ENCODE measurements at places on chromosomes 2 and 18.

DNA sequence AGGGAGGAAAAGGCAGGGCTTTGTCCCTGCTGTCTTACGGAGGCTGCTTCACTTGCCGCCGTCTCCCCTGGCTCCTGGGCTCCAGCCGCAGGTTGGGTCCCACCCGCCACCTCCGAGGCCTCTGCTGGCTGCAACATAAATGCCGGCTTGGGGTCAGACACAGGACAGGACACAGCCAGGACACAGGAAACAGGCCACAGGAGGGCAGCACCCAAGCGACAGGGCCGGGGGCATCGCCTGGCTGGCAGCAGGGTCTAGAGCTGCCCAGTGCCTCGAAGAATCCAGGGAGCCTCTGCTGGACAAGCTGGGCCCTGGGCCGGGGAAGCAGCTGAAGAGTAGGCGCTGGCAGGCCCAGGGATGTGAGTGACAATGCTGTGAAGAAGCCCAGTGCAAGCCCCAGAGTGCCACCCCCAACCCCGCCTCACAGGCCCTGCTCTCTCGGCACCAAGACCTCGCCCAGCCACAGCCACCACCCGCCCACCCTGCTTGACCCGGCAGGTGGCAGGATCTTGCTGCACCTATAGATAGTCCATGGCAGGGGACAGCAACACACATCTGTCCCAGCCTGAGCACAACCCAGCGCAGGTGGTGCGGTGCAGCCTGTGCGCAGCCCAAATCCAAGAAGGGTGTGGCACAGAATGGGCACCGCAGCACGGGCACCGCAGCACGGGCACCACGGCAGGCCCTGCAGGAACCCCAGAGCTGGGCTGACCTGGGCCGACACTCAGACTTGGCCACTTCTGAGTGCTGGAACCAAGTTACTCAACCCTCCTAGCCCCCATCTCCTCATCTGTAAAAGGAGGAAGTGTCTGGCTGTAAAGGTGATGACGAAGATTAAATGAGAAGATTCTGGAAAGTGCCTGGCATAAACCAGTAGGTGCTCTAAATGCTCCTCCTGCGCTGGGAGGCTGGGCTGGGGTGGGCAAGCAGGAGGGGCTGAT lies 55.6 kb downstream of the BIN1 start:
- DNase-seq: no peak

GRCh38 chr2:214706986-214707385 lies 102.5 kb downstream of the BARD1 start:
- no peak for DNase-seq

DNA sequence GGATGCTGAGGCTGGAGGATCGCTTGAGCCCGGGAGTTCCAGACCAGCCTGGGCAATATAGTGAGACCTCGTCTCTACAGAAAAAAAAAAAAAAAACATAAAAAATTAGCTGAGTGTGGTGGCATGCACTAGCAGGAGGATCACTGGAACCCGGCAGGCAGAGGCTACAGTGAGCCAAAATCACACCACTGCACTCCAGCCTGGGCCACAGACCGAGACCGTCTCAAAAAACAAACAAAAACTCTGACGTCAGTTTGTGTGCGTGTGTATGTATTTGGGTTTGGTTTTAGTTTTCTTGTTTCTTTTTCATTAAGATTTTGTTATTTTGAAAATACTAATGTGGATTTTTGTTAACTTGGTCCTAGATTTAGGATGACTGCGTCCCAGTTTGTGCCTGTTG lies 19.0 kb downstream of the CEP68 start:
- DNase-seq: no peak

DNA sequence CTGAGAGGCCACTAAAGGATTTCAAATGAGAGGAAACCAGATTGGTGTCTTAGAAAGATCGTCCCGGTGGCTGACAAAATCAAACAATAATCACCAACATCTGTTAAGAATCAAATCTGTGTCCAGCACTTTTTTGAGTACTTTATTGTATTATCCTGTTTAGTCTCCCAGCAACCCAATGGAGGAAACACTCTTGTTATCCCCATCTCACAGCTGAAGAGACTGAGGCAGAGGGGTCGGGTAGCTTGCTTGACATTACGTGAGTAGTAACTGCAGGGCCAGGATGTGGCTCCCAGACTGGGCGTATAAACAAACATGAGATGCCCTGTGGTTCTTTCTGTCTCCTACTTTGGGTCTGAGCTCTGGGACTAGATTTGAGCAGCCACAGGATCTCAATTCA lies 76.0 kb downstream of the KLHL29 start:
- DNase-seq: no peak

DNA sequence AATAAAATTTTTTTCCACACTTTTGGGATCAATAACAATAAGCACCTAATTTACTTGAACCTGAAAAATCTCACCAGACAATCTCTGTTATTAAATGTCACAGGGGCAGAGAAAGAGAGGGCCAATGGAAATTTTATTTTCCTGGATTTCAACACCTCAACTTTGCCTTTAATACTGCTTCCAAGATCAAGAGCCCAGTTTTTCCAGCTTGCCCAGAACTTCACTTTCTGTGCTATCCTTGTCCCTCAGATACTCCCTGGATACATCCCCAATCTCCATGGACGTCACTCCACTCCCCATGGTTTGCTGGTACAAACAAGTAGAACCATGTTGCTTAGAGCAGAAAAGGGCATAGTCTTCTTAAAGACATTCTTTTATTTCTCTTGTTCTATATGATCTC lies 29.3 kb upstream of the PID1 start:
- DNase-seq: no peak

- DNase-seq: no peak
Observed at GRCh38 chr18:9829397-9829712, 56.4 kb upstream of the TXNDC2 start.

GRCh38 chr2:41966431-41966893 lies 81.4 kb upstream of the PKDCC start:
- DNase-seq: no peak

GRCh38 chr2:42756966-42757513 lies 6.9 kb downstream of the OXER1 start:
- DNase-seq: no peak

DNA sequence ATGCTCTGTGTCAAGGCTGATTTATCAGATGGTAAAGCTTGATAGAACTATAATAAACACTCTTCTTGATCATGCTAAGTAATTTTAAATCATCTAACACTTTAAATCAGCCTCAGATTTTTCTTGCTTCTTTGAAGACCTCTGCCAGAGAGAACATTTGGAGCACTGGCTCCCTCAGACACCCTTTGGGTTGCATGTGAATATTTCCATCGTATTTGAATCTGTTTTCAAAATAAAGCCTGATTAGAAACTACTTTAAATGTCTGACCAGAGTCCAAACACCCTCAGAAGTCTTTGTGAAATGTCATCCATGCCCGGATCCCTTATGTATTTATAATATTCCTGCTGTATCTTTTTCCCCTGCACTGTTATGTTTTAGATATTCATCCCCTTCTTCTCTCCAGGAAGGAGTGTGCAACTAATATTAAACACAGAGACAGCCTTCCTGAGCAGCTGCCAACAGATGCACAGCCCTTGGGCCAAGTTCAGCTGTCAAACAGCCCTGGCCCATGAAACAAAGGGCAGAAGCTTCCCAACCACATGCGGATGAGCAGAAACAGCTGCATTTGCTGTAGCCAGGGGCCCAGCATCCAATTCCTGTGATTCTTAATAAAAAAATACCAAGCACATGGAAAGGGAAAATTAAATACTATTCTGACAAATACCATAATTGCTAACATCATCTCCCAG lies 46.5 kb downstream of the DPP10 start:
- no peak for DNase-seq

GRCh38 chr2:36380624-36381481 lies 25.3 kb downstream of the CRIM1 start:
- DNase-seq: no peak

GRCh38 chr18:48007955-48008701 lies 77.7 kb upstream of the SMAD2 start:
- DNase-seq: peak; percentile 41

- no peak for DNase-seq
Observed at GRCh38 chr2:195683174-195683573, 26.1 kb downstream of the SLC39A10 start.

GRCh38 chr18:69727912-69728572 lies 219.6 kb downstream of the CD226 start:
- no peak for DNase-seq

DNA sequence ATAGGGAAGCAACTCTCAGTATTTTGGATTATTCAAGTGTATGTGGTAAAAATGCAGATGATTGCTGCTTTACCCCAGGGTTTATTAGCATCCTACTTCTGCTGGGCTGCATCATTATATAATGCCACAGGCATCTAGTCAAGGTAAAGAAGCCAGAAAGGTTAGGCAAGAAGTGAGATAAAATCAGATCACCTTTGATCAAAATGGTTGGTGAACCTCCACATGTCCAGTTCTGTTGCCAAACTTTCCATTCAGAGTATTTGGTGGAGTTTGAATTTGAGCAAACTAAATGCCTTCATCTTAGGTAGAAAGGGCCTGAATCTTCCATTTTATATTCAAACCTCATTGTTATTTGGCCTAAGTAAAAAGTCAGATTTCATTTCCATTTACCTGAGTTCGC lies 29.7 kb upstream of the NOSTRIN start:
- no peak for DNase-seq

DNA sequence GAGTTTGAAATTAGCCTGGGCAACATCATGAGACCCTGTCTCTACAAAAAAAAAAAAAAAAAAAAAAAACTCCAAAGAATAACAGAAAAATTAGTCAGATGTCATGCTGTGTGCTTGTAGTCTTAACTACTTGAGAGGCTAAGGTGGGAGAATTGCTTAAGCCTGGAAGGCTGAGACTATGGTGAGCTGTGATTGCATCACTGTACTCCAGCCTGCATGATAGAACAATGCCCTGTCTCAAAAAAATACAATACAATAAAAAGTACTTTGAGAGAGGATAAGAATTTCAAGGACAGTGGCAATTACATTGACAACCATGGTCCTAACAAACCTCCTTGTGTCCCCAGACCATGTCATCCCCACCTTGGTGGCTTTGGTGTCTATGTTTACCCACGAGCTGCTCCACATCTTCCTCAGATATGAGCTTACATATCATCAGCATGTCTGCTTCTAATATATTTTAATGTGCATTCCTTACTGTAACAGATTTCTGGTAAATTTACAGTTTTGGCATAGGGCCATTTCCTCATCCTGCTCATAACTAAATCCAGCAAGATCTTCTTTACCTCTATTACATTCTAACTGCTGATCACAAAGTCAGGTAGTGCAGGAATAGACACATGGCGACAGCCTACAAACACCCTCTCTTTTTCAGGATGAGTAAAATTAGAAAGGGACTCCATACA lies 437.7 kb upstream of the HNRNPA3 start:
- no peak for DNase-seq

- no peak for DNase-seq
Observed at GRCh38 chr2:174312581-174313234, 22.0 kb upstream of the SP9 start.

GRCh38 chr2:117330641-117331040 lies 483.9 kb upstream of the DDX18 start:
- no peak for DNase-seq

GRCh38 chr18:39051013-39051412 lies 1485.4 kb upstream of the CELF4 start:
- no peak for DNase-seq

DNA sequence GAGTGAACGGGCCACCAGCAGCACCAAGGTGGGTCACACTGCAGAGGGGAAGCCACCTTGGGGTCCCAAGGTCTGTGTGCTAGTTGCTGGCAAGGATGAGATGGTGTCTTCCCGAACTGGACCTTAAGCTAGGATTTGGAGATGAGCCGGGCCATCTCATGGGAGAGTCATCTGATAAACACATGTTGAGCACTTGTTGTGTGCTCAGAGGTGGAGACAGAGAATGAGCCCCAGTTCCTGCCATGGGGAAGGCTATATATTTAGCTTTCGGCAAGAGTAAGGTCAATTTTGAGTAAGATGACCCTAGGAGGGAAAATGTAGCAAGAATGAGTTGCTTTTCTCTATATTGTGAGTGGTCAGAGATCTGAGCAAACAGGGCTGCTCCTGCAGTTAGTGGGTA lies 41.4 kb upstream of the RPL31 start:
- DNase-seq: no peak

- no peak for DNase-seq
Observed at GRCh38 chr2:104673225-104673624, 180.7 kb upstream of the POU3F3 start.

GRCh38 chr2:67709835-67710234 lies 312.7 kb downstream of the ETAA1 start:
- DNase-seq: no peak

DNA sequence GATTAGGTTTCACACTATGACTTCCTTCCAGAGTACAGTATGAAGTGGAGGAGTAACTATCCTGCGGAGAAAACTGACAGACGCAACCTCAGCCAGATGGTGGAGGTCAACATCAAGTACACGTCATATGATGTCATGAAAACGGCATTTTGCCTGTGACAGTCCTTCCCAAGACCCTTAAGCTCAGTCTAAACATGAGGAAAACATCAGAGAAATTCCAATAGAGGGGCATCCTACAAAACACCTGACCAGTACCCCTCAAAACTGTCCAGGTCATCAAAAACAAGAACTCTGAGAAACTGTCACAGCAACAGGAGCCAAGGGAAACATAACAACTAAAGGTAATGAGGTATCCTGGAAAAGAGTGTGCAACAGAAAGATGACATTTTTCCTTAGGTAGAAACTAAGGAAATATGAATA lies 1.7 kb downstream of the RNU4ATAC start:
- DNase-seq: no peak

GRCh38 chr18:49241852-49242251 lies 218.6 kb downstream of the DYM start:
- no peak for DNase-seq

- no peak for DNase-seq
Observed at GRCh38 chr2:11385216-11385615, 40.8 kb upstream of the ROCK2 start.

- no peak for DNase-seq
Observed at GRCh38 chr2:235543851-235544688, 50.2 kb downstream of the AGAP1 start.

GRCh38 chr2:20942646-20943125 lies 101.2 kb downstream of the APOB start:
- DNase-seq: no peak

- no peak for DNase-seq
Observed at GRCh38 chr2:191262436-191262835, 17.2 kb downstream of the MYO1B start.

DNA sequence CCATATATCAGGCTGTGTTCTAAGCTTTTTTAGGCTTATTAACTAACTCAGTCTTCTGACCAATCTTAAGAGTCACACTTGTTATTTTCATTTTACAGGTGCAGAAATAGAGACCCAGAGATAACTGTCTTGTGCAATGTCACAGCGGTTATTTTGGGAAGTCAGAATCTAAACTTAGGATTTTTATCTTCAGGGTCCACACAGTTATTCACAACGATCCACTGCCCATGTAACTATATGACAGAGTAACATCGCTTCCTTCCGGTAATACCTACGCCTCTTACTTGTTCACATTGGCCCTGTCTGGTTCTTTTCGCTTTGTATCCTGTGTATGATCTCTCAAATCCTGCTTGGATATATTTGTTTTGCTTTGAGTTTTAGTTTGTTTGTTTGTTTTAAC lies 631.7 kb downstream of the LRP1B start:
- no peak for DNase-seq

All from NCI-H1105 (cell line).